ENCODE measurements at places on chromosomes 2 and 18.

DNA sequence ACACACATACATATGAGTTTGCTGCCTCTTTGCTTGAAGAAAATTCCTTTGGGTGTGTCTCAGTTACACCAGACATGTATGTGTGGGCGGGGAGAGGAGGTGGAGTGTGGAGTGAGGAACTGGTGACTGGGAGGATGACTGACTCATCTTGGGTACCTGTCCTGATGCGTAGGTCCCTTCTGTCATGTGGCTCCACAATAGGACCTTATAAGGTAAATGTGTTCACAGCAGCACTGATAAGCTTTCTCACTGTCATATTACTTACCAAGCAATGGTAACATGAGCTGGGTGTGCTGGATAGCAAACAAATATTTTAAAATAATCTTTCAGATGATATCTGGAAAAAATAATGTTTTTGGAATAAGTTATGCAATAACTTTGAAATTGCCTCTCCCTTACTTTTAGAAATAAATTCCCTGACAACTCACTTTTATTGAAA is 45.1 kb downstream of the SLC9A2 start:
- no peak for DNase-seq

DNA sequence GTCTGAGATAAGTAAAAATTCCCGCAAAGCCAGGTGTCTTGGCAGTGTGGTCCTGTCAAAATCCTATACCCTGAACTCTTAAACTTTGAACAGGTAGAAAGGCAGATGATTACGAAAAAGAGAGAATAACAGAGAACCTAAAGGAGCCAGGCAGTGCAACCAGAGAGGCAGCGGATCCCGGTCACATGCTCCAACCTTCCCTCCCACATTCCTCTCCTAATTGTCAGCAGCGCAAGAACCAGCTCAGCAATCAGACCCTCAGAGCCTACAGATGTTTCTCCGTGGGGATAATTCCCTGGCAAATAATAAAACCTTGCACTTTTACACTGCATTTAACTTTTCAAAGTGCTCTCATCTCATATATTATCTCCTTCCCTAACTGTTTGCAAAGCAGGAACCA is 124.8 kb downstream of the EPHA4 start:
- no peak for DNase-seq

- DNase-seq: no peak
These were observed 26.1 kb downstream of the TGFA start for GRCh38 chr2:70527447-70528080.

GRCh38 chr2:105877945-105878344 is 133.2 kb downstream of the NCK2 start:
- DNase-seq: no peak

GRCh38 chr2:55056024-55056521 is 5.8 kb upstream of the RTN4 start:
- DNase-seq: no peak

DNA sequence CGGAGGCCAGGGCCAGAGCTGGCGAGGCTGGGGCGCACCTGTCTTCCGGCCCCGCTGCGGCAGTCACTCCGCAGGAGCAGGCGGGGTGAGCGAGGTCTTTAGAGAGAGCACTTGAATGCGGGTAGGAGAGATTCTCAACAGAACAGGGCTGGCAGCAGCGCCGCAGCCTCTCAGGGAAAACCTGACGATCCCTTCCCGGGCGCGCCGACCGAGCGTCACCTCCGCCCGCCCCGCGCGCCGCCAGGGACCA is 526 bp downstream of the PRKRA start:
- DNase-seq: no peak

DNA sequence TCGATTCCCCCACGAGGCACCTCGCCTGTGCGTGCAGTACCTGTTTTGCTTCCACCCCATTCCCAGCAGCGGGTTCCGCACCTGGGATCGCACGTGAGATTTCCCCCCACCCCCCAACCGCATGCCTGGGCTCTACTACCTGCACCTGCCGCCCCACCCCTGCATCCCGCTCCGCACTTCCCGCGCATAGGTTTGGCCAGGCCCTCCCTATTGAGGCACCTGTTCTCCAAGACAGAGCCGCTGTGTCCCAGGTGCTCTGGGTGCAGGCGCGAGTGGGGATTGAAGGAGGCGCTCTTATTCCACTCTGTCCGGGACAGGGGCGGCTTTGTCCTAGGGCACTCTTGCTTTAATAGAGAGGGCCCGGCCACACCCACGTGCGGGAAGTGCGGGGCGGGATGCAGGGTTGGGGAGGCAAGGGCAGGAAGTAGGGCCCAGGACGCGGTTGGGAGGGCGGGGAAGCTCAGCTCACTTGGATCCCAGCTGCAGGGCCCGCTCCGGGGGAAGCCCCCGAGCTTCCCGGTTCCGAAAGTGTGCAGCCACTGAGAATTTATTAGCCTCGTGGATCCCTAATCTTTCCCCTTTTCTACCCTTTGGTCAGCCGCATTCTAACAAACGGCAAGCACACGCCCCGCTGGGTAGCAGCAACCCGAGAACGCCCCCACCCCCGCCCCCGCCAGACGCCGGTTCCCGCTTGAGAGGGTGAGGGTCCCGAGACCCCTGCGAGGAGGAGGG is 670 bp upstream of the MOCOS start:
- DNase-seq: no peak

GRCh38 chr2:28248511-28248910 is 144.1 kb upstream of the FOSL2 start:
- no peak for DNase-seq

GRCh38 chr2:200787351-200788120 is 24.2 kb upstream of the BZW1 start:
- no peak for DNase-seq

- DNase-seq: no peak
These were observed 967.8 kb downstream of the BCL11A start for GRCh38 chr2:59585655-59586054.

- no peak for DNase-seq
These were observed 16.0 kb upstream of the B3GNT7 start for GRCh38 chr2:231379266-231380215.

DNA sequence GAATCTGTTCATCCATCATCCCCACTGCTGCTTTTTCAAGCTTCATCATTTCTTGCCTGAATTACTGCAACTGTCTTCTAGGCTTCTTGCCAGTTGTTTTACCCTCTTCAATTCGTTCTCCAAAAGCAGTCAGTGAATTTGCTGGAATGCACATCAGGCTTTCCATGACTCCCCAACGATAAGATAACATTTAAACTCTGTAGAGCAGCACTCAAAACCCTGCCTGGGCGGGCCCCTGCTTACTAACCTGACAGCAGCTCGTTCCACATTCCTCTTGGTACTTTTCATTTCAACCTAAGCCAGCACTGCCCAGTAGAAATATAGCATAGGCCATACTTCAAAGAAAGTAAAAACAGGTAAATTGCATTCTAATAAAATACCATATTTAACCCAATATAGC is 342.9 kb downstream of the SUCLG1 start:
- no peak for DNase-seq

DNA sequence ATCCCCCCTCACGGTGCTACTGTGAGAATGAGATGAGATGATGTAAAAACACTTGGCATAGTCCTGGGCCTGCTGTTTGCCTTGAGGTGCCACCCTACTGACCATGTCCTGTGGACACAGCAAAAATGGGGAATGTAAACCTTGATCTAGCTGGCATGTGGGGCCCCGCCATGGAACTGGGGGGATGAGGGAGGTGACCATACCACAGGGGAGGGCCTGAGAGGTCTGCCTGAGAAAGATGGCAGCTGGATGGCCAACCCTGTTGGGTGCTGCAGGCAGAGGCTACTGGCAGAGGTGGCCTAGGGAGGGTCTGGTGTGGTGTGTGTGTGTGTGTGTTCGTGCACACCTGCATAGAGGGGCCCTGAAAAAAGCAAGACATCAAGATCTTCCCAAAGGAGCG is 777 bp downstream of the HAAO start:
- no peak for DNase-seq

GRCh38 chr2:150404147-150404546 is 83.3 kb downstream of the RND3 start:
- DNase-seq: no peak

- DNase-seq: no peak
These were observed 88.7 kb upstream of the TXNDC2 start for GRCh38 chr18:9796935-9797549.

- no peak for DNase-seq
These were observed 514.8 kb upstream of the MYT1L start for GRCh38 chr2:2845806-2846315.

DNA sequence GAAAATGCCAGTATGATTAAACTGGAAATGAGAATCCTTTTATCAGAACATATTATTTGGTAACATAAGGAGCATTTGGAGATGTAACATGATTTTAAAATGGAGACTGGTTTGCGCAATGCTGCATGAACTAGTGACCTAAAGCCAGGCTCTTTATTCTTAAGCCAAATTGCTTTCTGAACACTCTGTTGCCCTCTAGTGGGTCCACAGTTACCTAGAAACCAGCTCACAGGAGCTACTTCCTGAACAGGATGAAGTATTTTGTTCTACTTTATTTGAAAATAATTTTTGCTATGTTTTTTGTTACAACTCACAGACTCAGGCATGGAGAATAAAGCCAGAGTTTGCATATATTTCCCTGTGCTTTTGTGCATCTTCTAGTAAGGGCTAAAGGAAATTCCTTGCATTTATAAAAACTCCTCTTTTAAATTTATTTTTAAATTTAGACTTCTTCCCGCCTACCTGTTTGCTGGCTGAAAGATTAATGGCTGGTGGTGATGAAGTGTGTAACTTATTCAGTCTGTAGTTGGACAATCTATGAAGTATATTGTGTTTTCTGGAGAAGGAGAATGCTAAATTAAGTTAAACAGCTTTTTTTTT is 146.7 kb downstream of the PARD3B start:
- DNase-seq: no peak

- no peak for DNase-seq
These were observed 390.6 kb upstream of the PKDCC start for GRCh38 chr2:41657226-41657625.

DNA sequence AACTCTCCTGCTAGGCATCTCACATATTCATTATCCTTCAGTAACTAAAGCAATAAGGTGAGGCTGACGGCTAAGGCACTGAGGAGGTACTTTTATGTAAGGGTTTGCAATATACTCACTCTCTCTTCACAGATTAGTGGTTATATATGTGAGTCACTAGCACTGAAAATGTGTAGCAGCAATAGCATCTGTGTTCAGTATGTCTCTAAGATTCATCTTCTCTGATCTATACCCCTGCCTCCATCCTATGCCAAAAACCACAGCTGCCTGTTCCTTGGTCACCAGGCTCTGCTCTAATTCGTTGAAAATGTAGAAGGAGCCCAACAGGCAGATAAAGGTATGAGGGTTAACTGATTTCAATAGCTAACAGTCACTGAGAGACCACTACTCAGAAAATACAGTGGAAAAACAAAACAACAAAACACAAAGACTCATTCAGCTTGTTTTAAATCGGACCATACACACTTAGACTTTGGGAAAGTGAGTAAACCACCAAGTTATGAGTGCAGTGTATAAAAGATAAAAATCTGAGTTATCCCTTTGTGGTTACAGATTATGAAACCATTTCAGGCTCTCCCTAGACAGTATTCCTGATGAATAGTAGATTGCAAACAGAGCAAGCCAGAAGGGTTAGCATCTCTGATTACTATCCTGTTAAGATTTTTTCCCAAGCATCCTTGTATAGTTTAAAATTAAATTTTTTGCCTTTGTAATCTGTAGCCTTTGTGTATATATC is 75.3 kb upstream of the CYP26B1 start:
- DNase-seq: no peak

DNA sequence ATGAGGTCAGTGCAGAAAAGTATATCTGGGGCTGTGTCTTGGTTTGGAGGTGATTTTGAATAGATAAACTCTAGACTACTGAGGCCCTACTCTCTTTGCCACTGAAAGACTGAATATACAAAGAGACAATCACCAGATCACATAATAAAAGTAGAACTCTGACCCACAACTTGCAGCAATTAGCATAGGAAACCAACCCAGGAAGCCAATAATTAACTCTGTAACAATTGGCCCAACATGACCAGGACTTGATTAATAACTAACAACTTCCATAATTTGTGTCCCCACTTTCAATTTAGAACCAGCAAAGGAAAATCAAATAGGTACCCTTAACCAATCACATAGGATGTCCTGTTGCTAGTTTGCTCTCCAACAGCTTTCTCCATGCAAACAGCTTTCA is 1104.9 kb upstream of the CELF4 start:
- no peak for DNase-seq

- no peak for DNase-seq
These were observed 2.8 kb downstream of the KYNU start for GRCh38 chr2:142880279-142880678.

DNA sequence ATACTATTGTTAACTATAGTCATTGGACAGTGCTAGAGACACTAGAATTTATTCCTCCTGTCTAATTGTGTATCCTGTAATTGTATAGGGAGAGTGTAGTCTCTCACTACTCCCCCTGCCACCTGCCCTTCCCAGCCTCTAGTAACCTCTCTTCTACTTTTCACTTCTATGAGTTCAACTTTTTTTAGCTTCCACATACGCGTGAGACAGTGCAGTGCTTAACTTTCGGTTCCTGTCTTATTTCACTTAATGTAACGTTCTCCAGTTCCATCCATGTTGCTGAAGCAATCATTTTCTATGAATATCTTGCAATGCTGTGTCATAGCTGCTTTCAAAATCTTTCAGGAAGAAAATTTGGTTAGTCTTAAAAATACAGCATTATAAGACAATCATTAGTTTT is 22.8 kb upstream of the RUFY4 start:
- no peak for DNase-seq

GRCh38 chr18:41579185-41579584 is 375.8 kb upstream of the PIK3C3 start:
- no peak for DNase-seq

- no peak for DNase-seq
These were observed 8.6 kb downstream of the PLEKHB2 start for GRCh38 chr2:131113566-131114227.

- no peak for DNase-seq
These were observed 17.2 kb upstream of the SDC1 start for GRCh38 chr2:20241973-20242726.

- no peak for DNase-seq
These were observed 455 bp downstream of the C18orf32 start for GRCh38 chr18:49486606-49486952.

- DNase-seq: no peak
These were observed 212.4 kb downstream of the CMPK2 start for GRCh38 chr2:6653281-6653750.

GRCh38 chr2:46198966-46199365 is 98.2 kb upstream of the EPAS1 start:
- no peak for DNase-seq

DNA sequence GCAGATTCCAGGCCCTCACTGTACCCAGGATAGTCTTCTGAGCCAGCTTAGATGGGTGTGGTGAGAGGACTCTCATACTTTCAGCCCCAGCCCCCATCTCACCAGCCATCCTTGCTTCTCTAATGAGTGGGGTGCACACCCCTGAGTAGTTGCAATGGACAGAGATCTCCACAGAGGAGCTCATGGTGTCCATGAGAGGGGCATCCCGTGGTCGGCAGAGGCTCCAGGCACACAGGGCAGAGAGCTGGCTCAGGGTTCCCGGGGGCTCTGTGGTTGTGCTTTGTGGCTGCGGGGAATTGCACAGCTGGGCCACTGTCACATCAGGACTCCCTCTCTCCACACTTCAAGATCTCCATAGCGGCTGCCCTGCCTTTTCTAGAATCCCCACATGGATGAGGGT is 226.0 kb upstream of the PXDN start:
- DNase-seq: no peak

GRCh38 chr2:45170191-45171135 is 161.2 kb upstream of the SIX2 start:
- no peak for DNase-seq

- DNase-seq: no peak
These were observed 179.2 kb upstream of the PXDN start for GRCh38 chr2:1923541-1923940.

Measured in omental fat pad (tissue), 4 donors.